NCI-H1105 (cell line): ENCODE measurements at places on chromosomes 16 and 17.

GRCh38 chr16:75578212-75578611, 12.0 kb downstream of the GABARAPL2 start:
- no peak for DNase-seq

GRCh38 chr16:23501291-23501690, 9.0 kb downstream of the GGA2 start:
- DNase-seq: no peak

DNA sequence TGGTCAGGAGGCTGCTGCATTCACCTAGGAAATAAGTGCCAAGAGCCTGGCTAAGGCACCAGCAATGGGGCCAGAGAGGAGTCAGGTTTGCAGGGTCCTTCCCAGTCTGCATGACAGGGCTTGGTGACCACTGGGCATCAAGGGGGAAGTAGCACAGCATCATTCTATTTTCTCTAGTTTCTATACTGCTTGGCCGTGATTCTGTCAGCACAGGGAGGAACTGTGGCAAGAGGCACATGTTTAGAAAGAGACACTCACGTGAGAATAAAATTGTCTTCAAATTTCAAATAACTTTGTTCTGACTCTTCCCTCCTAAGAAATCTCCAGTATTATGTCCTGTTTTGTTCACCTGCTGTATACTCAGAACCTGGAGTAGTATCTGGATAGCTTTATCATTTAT, 37.8 kb downstream of the ERN1 start:
- DNase-seq: no peak

GRCh38 chr17:49214676-49215360, 4.3 kb downstream of the ABI3 start:
- DNase-seq: no peak

DNA sequence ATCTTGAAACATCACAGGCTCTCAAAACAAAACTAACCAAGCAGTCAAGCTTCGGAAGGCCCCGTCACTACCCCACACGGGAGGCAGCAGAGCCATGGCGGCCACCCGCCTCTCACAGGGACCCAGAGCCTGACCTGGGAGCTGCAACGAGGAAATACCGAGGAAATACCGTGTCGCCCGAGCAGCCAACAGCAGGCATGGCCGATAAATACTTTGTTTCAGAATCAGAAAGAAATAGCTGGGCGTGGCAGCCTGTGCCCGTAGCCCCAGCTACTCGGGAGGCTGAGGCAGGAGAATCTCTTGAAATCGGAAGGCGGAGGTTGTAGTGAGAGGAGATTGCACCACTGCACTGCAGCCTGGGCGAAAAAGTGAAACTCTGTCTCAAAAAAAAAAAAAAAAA, 6.9 kb downstream of the LMF1 start:
- no peak for DNase-seq

DNA sequence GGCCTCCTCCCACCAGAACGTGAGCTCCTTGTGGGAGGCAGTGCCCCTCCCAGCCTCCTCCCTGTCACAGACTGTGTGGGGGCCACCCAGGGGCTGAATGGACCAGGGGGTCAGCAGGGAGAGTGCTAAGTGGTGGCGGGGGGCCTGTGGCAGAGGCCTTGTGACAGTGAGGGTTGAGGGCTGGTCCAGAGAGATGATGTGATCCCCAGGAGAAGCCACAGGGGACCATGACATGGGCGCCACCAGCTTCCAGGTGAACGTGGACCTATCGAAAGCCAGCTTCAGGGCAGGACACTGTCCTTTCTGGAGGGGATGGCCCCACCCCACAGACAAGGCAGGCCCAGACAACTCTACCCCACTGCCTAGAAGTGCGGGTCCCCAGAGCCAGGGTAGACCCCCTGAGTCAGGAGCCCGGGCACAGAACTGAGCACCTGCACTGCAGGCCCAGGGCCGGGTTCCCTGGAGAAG, 3.1 kb downstream of the SPSB3 start:
- DNase-seq: no peak

- peak; percentile 96 for DNase-seq
Measured at GRCh38 chr17:17823433-17824118, 13.2 kb downstream of the SREBF1 start.

- DNase-seq: no peak
Measured at GRCh38 chr16:7714775-7715174, 382.1 kb downstream of the RBFOX1 start.

DNA sequence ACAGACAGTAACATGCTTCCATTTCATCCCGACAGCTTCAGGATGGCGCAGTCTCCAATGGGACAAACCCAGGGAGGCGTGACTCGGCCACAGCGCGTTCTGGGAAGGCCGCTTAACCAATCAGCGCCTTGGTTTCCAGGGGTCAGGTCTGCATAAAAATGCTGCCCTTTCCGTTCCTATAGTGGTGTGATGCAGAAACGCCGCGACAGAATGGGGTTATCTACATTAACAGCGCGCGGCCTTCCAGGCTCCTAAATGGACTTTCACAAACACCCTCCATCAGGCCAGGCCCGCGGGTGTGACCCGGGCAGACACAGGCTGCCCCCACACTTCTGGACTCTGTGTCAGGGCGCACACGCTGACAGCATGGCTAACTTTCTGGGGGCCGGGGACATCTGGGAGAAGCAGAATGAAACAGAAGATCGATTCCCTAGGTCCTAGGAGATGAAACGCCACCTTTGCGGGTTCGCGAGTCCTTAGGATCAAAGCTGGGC, 792 bp downstream of the TMEM231 start:
- peak; percentile 70 for DNase-seq

- DNase-seq: no peak
Measured at GRCh38 chr17:62751060-62751691, 56.9 kb downstream of the MARCHF10 start.

- no peak for DNase-seq
Measured at GRCh38 chr16:72219282-72219681, 47.3 kb upstream of the PMFBP1 start.

DNA sequence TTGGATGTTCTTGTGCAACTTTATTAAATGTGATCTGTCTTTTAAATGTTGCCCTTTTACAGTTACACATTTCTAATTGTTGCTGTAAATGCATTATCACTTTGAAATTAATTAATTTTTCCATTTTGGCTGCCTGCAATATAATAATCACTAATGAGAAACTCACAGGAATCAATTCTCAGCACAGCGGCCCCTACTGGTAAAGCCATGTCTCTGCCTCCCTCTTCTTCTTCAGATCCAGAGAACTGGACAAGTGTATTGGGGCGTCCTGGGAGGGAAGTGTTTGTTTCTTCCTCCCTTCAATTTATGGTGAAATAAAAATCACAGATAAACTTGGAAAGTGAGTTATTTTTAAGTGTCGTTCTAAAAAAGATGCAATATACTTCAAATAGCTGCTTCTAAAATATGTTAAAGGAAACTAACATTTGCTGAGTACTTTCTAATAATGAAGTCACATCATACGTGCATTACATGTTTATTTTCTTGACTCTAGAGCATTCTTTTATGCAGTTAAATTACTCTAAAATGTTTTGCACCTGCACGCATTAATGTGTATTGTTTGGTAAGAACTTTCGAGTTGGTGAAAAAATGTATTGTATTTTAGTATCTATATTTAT, 338.0 kb downstream of the WWOX start:
- no peak for DNase-seq

GRCh38 chr17:17096438-17097178, 54.4 kb downstream of the MPRIP start:
- DNase-seq: no peak

DNA sequence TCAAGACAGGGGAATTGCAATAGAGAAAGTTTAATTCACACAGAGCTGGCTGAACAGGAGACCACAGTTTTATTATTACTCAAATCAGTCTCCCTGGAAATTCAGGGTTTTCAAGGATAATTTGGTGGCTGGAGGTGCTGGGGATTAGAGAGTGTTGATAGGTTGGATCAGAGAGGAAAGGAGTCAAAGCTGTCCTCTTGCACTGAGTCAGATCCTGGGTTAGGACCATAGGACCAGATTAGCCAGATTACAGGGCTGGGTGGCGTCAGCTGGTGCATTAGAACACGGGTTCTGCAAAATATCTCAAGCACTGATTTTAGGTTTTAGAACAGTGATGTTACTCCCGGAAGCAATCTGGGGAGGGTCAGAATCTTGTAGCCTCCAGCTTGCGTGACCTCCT, 1.8 kb upstream of the NSMCE1 start:
- DNase-seq: no peak

DNA sequence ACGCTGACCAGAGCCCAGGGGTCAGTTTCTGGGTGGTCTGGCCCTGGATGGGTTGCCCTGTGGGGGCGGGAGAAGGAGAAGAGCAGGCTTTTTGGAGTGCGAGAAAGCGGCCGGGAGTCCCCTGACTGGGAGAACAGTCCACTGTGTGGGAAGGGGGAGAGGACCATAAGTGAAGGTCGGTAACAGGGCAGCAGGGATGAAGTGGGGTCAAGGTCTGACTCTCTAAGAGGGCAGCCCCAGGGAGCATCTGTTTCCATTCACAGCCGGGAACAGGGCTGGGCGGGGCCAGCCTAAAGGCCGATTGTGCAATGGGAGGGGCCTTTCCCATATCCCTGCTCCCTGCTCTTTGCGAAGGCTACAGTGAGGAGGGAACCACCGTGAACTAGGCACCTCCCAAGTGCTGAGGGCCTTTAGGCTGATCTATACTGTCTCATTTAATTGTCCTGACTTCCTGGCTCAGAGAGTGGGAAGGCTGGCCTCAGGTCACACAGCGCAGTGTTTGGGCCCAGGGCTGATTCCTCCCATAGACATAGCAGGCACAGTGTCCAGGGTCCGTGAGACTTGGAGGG, 10.4 kb upstream of the WFDC1 start:
- DNase-seq: no peak

GRCh38 chr17:58666858-58667267, 25.0 kb downstream of the TEX14 start:
- DNase-seq: peak; percentile 3

GRCh38 chr17:1197379-1197778, 17.6 kb upstream of the ABR start:
- no peak for DNase-seq

GRCh38 chr16:24309258-24310142, 53.4 kb downstream of the CACNG3 start:
- no peak for DNase-seq

DNA sequence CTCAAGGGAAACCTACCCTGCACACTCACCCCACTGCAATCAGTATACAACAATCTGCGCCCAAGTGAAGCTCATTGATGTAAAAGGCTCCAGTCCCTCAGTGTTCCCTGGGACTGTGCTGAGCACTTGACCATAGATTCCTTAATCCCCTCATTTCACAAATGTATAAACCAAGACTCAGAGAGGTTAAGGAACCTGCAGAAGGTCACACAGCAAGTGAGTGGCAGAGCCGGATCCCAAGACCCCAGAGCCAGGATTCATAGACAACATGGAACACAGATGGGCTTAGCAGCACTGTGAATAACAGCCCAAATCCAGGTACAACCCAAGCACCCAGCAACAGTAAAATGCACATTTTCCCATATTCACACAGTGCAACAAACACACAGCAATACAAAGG, 225.7 kb downstream of the C16orf78 start:
- DNase-seq: no peak

- DNase-seq: no peak
Measured at GRCh38 chr16:60200161-60200560, 1466.0 kb upstream of the GOT2 start.

GRCh38 chr17:40443988-40444899, 994 bp downstream of the IGFBP4 start:
- no peak for DNase-seq

- no peak for DNase-seq
Measured at GRCh38 chr17:40315678-40316570, 6.9 kb downstream of the RARA start.

GRCh38 chr17:19378416-19379360, at the start of gene MAPK7:
Gene MAPK7, plus strand, starts transcription at chr17:19378498. Its CDS starts 403 bp downstream, at chr17:19378901.
- no peak for DNase-seq

- DNase-seq: peak; percentile 46
Measured at GRCh38 chr17:29567554-29568330, 759 bp upstream of the TP53I13 start.

- DNase-seq: no peak
Measured at GRCh38 chr16:56262148-56262547, 70.9 kb downstream of the GNAO1 start.

- no peak for DNase-seq
Measured at GRCh38 chr17:17742133-17742621, 60.9 kb downstream of the RAI1 start.

GRCh38 chr16:65524997-65525396, 403.1 kb upstream of the CDH11 start:
- DNase-seq: no peak

DNA sequence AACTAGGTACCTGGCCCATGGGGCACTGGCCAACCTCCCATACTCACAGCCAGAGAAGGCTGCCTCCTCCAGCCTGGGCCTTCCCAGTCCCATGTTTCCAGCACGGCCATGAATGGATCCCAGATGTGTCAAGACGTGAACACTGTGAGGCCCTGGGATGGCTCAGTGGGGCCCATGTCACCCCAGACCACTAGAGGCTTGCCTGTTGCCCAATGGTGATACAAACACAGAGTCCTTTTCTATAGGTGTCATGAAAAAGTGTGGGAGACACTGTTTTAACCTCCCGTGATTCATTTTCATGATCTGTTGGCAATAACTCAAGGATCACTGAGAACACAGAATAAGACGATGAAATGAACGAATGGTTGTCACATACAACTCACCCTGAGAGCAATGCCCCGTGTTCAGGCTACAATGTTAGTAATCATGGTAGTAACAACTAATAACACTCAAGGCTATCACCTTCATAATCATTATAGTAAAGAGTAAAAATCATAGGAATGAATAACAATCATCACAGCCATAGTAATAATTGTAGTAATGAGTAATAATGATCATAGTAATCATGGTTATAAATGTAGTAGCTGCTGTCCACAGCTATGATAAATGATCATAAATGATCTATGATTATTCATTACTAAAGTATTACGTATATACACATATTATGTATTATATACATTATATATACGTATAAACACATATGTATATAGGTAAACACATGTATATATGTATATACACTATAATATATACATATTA, 64.0 kb downstream of the DYNLRB2 start:
- no peak for DNase-seq

DNA sequence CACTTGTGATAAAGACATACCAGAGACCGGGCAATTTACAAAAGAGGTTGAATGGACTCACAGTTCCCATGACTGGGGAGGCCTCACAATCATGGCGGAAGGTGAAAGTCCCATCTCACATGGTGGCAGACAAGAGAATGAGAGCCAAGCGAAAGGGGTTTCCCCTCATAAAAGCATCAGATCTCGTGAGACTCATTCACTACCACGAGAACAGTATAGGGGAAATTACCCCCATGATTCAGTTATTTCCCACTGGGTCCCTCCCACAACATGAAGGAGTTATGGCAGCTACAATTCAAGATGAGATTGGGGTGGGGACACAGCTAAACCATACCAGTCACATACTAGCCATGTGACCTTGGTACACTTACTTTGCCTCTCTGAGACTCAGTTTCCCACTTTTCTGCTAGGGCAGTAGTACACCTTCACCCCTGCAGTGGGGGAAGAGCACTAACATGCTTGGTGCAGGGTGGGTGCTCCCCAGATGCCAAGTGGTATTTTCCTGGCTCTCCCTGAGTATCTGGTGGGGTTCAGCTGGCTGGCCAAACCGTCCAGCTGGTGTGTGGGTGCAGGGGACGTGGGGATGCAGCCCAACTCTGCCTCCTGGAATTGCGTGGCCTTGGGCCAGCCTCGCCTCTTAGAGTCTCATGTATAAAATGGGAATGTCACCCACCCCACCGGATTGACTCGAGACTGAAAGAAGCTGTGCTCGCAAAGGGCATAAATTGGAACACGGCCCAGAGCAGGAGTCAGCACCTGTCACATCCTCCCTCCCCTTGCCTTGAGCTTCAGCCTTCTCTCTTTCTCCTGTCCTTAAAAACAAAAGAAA, 364.1 kb downstream of the CPPED1 start:
- peak; percentile 85 for DNase-seq

GRCh38 chr17:17412326-17412725, 64.5 kb upstream of the MED9 start:
- DNase-seq: no peak

GRCh38 chr17:81651692-81652091, 4.7 kb downstream of the PDE6G start:
- DNase-seq: no peak
